ENCODE measurements at places on chromosomes 2 and 18.

DNA sequence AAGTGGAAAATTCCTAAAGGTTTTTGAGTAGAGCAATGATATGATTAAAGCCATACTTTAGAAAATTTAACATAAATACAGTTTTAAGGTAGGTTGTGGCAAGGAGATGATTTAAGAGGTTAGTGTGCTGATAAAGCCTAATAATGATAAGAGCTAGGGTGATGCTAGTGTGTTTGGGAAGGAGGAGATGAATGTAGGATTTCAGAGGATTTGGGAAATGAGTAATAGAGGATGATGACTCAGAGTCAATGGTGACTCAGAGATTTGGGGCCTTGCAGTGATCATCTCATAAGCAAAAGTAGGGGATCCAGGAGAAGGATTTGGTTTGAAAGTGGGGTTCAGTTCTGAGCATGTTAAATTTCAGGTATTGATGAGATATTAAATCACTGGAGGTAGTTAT lies 23.3 kb downstream of the STAMBP start:
- DNase-seq, result no peak

DNA sequence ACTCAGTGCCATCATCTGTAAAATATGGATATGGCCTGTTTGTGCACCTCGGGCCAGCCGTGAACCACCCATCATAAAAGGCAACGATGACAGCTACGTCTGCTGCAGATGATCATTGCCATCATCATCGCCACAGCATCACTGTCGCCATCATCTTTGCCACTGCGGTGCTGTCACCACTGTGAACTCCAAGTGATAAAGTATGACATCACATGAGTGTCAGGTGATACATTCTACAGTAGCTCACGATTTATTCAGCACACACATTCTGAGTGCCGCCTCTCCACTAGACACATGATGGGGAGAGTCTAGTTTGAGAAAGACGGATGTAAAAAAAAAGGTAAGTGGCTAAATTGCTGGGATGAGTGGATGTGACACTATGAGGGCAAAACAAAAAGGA lies 755.4 kb upstream of the RAB6C start:
- no peak for DNase-seq

GRCh38 chr18:79575891-79576685 lies 103.5 kb upstream of the CTDP1 start:
- peak; percentile 85 for DNase-seq

DNA sequence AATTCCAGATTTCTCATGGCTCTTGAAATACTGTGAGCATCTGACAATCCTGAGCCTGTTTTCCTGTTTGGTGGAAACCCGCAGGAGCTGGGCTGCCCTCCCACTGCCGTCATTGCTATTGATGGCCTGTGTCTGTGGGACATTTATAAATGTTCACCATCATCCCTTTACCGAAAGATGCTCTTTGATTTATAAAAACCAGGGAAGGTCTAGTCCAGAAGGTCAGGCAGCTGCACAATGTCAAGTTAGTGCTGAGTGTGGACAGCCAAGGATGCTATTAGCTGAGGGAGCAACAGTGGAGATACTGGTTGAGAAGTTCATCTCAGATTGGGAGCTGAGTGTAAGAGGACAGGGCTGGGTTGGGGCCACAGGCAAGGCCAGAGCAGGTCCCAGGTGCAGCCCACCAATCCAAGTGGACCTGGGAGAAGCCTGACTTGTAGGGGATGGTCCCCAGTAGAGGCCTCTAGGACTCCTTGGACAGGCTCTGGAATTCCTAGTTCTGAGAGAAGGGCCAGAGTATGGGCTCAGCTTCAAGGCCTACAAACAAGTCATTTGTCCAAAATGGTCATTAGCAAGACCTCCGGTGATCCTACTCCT lies 55.1 kb downstream of the COPS8 start:
- no peak for DNase-seq

DNA sequence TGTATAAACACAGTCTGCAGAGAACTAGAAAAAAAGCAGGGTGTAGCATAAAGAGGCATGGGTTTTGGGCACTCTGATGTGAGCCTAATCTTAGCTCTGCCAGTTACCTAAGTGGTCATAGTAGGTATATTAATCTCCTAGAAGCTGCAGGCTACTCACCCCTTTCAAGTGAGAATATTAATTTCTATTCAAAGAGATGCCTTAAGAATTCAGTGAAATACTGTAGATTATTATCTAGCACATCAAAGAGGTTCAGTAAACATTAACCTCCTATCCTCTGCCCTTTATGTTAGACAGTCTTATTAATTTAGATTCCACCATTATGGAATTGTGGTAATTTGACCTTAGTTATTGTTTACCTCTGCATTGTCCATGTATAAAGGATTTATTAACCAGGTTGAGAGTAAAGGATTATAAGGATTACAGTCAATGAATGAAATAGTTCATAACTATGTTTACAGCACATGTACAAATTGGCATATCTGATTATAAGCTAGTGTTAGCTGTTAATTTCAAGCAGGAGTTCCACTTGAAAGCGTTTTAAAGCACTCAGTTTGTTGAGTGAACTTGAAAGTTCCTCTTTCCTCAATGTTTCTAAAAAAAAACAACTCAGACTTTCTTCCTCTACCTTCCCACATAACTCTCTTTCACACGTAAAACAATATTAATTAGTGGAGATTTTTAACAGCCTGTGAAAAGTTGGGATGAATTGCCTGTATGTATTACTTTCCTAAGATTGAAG lies 150.6 kb upstream of the EPC2 start:
- no peak for DNase-seq

- DNase-seq, result peak; percentile 98
Observed at GRCh38 chr2:227817850-227818674, 4.4 kb downstream of the CCL20 start.

GRCh38 chr2:5945742-5946141 lies 253.6 kb downstream of the SOX11 start:
- no peak for DNase-seq

GRCh38 chr2:108587621-108588020 lies 53.4 kb downstream of the LIMS1 start:
- DNase-seq, result no peak

GRCh38 chr2:96895032-96895745 lies 25.3 kb upstream of the SEMA4C start:
- no peak for DNase-seq

DNA sequence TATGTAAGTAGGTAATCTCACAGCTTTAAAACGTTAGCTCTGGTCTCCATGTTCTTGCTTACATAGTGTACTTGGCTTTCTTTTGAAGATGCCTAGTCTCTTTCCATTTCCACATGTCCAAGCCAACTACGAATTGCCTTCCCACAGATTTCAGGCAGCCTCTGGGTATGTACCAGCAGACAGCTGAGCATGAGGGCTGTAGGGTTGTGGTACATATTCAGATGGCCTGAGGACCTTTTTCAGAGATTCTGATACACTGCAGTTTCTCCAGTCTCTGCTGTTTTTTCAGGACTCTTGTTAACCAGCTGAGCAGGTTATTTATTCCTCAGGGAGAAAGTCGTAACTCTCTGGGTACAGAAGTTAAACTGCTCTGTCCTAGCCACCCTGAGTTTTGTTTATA lies 3.1 kb upstream of the KCNJ13 start:
- DNase-seq, result no peak

- DNase-seq, result no peak
Observed at GRCh38 chr2:115160531-115161080, 718.2 kb downstream of the DPP10 start.

DNA sequence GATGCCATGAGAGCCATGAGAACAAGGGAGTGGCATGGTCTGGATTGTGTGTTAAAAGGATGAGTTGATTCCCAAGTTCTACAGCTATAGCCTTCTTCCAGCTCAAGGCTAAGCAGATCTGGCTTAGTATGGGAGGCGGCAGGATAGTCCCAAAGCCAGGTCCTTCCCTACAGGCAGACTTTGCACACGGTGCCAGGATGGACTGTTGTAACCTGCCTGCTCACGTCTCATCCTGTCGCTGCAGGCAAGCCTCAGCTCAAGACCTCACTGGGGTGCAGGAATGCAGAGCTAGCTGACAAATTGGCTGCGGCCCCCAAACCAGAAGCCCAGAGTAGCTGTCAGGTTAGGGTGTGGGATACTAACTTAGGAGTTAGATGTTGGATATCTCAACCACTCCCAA lies 28.8 kb upstream of the IGFBP5 start:
- DNase-seq, result no peak

DNA sequence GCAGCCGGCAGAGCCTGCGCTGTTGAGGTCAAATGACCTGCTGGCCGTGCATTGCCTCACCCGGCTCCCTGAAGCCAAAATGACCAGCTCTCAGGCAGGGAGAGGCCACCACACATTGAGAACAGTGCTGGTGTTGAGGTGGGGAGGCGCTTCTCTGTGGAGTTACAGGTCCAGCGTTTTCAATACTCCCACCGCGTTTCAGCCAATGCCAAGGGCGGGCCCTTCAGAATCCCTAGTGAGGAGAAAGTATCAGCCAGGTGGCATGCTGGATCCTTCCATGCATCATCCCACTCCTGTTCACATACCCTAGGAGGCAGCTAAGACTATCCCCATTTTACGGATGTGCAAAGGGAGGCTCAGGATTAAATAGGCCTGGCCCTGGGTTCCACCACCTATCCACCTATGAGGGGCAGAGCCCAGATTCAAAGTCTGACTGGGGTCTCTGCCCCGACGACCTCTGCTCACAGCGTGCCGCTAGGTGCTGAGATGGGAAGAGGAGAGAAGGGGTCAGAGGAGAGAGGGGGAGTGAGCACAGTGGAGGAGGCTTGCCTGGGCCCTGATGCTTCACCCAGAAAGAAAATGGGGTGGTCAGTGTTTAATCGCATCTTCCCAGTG lies 137.6 kb upstream of the ID2 start:
- no peak for DNase-seq

DNA sequence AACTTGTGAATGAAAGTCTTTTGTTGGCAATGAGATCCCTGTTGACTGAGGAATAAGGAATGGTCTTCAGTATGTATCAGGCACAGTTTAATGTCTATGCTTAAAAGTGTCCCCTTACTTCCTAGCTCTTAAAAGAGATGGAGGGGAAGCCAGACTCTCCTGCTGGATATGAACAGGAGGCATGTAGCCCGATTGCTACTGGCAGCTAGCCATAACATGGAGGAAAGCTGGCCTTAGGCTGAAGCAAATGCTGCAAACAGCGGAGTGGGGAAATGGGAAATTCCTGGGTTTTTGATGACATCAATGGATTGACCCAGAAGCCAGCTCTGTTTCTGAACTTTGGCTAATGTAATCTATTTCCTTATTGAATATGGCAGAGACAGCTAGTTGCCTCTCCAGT lies 266.1 kb downstream of the SLC4A3 start:
- DNase-seq, result no peak

GRCh38 chr2:23503097-23503496 lies 118.1 kb downstream of the KLHL29 start:
- no peak for DNase-seq

DNA sequence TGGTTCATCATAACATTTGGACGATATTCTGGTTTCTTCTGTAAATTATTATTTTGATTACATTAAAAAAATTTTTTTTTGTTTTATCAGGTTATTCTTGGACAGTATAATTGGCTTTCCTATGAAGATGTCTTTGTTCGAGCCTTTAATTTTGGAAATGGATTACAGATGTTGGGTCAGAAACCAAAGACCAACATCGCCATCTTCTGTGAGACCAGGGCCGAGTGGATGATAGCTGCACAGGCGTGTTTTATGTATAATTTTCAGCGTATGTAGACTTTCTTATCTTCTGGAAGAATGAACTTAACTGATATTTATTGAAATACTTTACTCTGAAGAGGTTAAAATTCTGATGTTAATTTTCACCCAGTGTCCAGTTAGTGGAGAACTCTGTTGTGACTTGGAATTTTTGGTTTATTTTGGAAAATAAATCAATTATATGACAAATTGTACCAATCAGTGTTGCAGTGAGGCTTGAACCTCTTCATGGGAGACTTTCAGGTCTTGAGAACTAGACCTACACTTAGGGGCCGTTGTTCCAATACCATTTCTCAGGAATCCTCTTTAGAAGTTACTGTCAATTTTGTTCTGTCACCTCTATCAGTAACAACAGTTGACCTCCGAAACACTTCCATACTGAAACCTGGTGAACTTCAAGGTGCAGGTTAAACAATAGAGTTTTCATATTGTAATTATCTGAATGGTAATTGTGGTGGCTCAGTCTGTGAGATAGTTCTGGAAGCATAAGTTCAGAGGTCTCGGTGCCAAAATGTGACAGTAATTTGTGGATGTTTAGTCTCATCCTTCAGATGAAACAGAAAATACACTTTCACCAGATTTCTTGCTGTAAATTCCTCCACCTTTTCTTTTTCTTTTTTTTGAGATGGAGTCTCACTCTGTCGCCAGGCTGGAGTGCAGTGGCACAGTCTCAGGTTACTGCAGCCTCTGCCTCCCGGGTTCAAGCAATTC lies 55.7 kb downstream of the ACSL3 start:
- no peak for DNase-seq

DNA sequence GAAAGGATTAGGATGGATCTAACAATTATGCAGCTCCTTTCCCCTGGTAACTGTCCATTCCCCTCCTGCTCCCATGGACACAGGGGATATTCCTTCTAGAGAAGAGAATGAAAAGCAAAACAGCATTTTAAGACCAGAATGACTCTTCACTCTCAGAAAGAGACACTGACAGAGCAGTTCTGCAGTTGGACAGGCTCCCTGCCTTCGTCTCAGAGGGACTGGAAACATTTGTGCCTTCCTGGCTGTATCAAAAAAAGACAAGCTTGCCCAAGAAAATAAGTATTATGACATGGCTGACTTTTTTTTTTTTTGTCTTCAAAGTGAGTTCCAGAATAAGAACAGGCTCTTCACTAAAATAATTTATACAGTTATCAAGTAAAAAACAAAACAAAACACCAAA lies 9.5 kb downstream of the PID1 start:
- DNase-seq, result no peak

GRCh38 chr2:121008975-121009374 lies 273.3 kb downstream of the GLI2 start:
- DNase-seq, result no peak

- no peak for DNase-seq
Observed at GRCh38 chr2:96622544-96622943, 15.6 kb downstream of the KANSL3 start.

GRCh38 chr18:7336623-7337022 lies 105.7 kb downstream of the LRRC30 start:
- DNase-seq, result no peak

- DNase-seq, result no peak
Observed at GRCh38 chr18:35999925-36000324, 27.4 kb downstream of the RMP24 start.

GRCh38 chr18:35938158-35938557 lies 34.3 kb upstream of the RMP24 start:
- DNase-seq, result no peak

- no peak for DNase-seq
Observed at GRCh38 chr2:105437708-105438103, 38.9 kb upstream of the FHL2 start.

All from chondrocyte (in vitro differentiated cells).